Omental fat pad (tissue), 4 donors: ENCODE measurements at places on chromosomes 7 and 10. TPM values are rescaled to one million over a fixed set of nuclear protein-coding genes. Genes with fewer than 3 reads are reported as not detected.

DNA sequence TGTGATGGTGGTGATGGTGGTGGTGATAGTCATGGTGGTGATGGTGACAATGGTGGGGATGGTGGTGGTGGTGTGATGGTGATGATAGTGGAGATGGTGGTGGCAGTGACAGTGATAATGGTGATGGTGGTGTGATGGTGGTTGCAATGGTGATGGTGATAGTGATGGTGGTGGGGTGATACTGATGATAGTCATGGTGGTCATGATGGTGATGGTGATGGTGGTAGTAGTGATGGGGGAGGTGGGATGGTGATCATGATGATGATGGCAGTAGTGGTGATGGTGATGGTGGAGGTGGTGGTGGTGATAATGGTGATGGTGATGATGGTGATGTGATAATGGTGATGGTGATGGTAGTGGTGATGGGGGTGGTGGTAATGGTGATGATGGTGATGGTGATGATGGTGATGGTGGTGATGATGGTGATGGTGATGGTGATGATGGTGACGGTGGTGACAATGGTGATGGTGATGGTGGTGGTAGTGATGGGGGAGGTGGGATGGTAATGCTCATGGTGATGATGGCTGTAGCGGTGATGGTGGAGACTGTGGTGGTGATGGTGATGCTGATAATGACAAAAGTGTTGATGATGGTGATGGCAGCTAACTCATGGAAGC, 4.7 kb upstream of the PWWP2B start:
- no peak for DNase-seq

Gene TPST1
- total RNA-seq = 16.4 TPM

- no peak for DNase-seq
Observed at GRCh38 chr7:37052705-37053104, 328.4 kb upstream of the AOAH start.

GRCh38 chr10:127300868-127301321, 104.5 kb upstream of the INSYN2A start:
- no peak for DNase-seq

DNA sequence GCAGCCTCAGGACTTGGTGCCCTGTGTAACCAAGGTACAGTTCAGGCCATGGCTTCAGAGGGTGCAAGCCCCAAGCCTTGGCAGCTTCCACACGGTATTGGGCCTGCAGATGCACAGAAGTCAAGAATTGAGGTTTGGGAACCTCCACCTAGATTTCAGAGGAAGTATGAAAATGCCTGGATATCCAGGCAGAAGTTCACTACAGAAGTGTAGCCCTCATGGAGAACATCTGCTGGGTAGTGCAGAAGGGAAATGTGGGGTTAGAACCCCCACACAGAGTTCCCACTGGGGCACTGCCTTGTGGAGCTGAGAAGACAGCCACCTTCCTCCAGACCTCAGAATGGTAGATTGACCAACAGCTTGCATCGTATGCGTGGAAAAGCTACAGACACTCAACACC, 3.4 kb upstream of the SEM1 start:
- DNase-seq = no peak

DNA sequence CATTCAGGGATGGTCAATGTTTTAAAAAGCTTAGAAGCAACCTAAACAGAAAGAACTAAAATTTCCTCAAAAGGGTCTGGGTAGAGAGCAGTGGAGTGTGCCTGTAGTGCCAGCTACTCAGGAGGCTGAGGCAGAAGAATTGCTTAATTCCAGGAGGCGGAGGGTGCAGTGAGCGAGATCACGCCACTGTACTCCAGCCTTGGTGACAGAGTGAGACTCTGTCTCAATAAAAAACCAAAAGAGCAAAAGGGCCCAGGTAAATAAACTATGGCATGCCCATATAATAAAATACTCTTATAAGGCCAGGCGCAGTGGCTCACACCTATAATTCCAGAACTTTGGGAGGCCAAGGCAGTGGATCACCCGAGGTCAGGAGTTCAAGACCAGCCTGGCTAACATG, 93.0 kb downstream of the DNMBP start:
- DNase-seq = no peak

DNA sequence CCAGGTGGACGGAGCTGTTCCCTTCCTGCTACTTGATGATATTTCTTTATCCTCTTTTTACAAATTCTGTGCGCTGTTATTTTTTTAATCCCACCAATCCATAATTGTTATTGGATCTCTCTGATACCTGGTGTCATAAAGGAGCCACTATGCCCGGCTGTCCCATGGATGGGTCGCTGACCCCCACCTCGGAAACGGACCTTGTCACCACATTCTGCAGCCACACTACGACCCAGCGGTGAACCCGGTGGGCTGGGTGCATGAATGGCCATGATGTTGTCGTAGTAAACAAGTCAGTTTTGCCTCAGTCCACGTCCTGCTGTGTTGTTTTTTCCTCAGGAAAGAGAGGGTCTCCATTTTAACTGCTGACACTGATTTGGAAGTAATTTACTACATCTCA, 112.2 kb downstream of the PKD1L1 start:
- DNase-seq = no peak

DNA sequence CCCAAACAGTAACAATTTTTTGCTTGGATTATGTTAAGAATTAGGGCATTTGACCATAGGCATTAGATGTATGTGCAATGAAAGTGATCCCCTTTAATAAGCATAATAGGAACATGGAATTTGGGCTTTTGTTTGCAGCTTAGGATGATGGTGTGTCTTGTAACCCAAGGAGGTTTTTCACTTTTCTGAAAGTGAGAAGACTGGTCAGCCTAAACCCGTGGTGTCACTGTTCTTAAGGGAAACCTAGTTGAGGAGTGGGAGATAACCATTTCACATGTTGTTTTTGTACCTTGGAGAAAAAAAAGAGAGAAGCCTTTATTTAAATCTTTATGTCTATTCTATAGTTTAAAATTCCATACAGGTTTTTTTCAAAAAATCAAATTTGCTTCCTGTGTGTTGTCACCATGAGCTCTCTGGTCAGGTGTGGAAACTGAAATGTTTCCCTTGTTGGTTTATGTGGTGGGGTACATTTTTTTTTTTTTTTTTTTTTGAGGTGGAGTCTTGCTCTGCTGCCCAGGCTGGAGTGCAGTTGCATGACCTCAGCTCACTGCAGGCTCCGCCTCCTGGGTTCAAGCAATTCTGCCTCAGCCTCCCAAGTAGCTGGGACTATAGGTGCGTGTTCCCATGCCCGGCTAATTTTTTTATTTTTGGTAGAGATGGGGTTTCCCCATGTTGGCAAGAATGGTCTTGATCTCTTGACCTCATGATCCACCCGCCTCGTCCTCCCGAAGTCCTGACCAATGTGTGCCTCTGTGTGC, 7.7 kb downstream of the CCM2 start:
- DNase-seq = no peak

DNA sequence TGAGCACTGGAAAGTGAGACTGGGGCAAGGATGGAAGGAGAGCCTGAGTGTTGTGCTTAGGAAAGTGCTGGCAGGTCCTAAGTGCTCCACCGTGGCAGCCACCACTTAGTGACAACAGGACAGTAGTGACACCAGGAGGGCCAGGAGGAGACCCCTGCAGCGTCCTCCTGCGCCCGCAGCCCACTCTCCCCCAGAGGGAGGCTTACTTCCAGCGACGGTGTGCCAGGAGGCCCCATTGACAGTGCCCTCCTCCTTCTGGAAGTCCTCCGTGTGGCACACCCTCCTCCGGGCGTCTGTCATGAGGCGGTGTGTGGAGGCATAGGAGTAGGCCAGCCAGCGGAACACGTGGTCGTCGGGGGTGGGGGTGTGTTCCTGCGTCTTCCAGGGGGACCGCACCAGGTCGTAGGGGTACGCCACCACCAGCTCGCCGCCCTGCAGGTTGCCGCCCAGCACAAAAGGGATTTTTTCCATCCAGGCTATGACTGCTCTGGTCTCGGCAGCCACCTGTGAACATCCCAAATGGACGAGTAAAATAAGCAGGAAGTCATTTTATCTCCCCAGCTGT, 95.6 kb downstream of the GPR26 start:
- no peak for DNase-seq

DNA sequence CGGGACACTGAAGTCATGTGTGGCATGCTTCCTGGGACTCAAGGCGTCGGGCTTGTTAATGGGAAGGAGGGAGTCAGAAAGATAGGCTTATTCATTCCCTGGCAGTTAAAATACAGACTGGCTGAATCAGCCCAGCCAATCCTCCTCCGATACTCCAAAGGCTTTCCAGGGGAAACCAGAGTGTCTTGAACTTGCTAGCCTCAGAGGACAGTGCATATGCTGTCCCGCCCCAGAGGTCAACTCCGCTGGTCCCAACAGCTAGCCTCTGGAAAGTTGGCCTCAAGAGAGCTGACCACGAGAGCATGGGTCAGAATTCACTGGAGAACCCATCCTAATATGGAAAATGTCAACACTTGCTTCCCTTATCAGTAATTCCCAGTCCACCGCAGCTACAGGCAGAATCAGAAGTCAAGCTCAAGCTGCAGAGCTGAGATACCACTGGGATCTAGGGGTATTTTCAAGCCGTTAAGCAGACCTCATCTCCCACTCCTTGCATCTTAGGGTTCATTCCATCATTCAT, 43.0 kb downstream of the ELMO1 start:
- no peak for DNase-seq

DNA sequence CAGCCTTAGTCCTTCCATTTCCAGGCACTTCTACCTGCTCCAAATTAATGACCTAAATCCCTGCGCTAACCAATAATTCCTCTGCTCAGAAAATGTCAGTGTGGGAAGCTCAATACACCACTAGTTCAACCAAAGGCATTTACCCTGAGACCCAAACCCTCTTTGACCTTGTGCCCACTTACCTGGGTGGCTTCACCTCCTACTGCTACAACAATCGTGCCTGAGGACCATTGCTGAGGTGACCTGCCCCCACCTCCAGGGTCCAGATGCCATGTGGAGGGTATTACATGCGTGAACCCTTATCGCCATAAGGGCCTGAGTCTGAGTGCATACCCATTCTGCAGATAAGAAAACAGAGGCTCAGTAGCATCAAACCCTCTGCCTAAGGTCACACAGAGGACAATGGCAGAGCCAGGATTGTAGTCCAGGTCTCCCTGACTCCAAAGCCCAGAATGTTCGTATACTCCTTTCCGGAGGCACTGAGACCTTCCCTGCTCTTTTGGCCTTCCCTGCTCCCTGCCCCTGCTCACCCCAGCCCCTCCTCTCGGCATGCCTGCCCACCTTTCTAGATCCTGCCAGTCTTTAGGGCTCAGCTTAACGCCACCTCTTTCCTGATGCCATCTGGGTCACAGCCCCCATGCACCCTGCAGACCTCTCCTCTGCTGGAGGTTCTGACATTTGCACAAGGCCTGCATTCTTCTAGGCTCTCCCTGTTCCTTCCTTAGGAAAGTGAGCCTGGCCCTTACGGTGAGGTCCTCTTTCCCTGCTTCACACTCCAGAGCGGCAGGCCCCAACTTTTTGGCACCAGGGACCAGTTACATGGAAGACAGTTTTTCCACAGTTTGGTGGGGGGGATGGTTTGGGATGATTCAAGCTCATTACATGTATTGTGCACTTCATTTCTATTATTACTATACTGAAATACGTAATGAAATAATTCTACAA, 94.9 kb downstream of the CHST15 start:
- no peak for DNase-seq

Gene GNGT1
- not detected for total RNA-seq

Gene EVX1
- not detected for total RNA-seq

GRCh38 chr10:4776234-4776638, 49.8 kb upstream of the AKR1E2 start:
- no peak for DNase-seq

Gene DNAJC30
- total RNA-seq = 4.0 TPM

Gene C10orf67
- total RNA-seq = 0.60 TPM

Gene EPDR1
- 22.9 TPM for total RNA-seq

Gene IL6
- 381 TPM for total RNA-seq

Gene ANKRD1
- not detected for total RNA-seq

Gene TTYH3
- 22.5 TPM for total RNA-seq

- no peak for DNase-seq
Observed at GRCh38 chr10:48246501-48246900, 28.0 kb downstream of the FRMPD2 start.
